NCI-H1417 treated with DMSO at 0.1 percent for 48 hours (cell line): ENCODE measurements at places on chromosomes 13 and 19.

GRCh38 chr19:2237051-2237868 lies 636 bp downstream of the SF3A2 start:
- no peak for DNase-seq

- no peak for DNase-seq
Observed at GRCh38 chr19:28428663-28429348, 784.1 kb downstream of the UQCRFS1 start.

DNA sequence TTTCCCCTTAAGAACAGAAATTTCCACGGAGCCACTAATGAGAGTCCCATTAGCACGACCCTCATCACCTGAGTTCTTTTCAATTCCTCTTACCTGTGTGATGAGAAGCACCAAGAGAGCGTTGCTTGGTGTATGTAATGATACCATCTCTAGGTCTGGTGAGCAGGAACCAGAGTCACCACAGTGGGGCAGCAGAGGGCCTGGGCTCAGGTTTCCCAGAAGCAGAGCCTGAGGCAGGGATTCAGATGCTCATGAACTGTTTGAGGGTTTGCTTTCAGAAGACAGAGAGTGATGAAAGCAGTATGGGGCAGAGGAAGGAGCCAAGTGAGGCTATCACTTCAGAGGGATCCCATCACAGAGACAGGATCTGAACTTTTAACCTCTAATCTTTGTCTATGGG lies 3.1 kb upstream of the PTPRH start:
- no peak for DNase-seq

- DNase-seq: peak; percentile 13
Observed at GRCh38 chr19:55209693-55210472, 582 bp upstream of the PTPRH start.

GRCh38 chr19:12000152-12000981 lies 35.1 kb downstream of the ZNF433 start:
- no peak for DNase-seq

- DNase-seq: no peak
Observed at GRCh38 chr13:109840201-109840892, 54.0 kb upstream of the IRS2 start.

DNA sequence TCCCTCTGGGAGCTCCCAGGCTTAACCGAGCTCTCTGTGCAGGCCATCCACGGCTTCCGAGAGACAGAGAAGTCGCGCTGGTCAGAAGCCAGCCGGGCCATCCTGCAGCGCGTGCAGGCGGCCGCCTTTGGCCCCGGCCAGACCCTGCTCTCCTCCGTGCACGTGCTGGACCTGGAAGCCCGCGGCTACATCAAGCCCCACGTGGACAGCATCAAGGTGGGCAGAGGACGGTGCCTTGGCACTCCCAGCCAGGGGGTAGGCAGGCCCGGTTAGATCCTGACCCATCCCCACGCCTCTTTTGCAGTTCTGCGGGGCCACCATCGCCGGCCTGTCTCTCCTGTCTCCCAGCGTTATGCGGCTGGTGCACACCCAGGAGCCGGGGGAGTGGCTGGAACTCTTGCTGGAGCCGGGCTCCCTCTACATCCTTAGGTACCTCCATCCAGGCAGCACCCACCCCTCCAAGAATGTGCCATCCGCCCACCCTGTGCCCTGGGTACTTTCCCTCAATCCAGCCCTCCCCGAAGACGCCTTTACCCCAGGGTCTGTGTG lies 1.5 kb downstream of the PSPN start:
- no peak for DNase-seq

DNA sequence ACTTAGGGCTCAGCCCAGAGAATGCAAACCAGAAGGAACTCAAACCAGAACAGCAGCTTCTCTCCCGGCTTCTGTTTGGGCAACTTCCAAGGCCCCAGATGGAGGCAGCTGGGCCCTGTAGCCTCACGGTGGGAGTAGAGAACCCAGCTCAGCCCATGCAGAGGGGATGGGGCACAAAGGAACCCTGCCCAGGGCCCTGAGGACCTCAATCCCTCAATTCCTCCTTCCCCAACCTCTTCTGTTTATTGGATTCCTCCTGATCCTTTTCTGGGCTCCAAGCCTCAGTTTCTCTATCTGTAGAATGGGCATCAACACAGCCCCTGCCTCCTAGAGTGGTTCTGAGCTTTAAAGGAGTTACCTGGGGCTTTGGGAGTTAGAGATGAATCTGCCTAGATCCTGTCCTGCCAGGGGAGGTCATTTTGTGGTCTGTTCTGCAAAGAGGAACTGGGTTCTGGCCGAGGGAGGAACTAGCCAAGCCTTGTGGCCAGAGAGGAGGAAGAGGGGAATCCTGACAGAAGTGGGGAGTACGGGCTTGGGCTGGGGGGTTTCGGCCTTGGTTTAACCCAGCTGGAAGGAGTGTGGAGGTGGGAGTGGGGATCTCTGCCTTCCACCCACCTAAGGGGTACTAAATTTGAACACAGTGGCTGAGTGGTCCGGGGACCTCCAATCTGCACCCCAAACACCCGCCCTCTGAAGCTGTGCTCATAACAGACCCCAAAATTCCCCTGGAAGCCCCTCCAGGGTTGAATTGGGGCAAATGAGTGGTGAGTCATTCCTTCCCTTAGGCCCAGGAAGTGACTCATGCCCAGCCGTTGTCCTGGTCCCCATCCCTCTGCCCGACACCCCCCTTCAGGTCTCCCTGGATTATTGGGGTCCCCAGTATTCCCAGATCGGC lies 2.7 kb downstream of the ADGRE5 start:
- no peak for DNase-seq

GRCh38 chr19:11697284-11697855 lies 41.4 kb downstream of the ZNF823 start:
- DNase-seq: no peak

DNA sequence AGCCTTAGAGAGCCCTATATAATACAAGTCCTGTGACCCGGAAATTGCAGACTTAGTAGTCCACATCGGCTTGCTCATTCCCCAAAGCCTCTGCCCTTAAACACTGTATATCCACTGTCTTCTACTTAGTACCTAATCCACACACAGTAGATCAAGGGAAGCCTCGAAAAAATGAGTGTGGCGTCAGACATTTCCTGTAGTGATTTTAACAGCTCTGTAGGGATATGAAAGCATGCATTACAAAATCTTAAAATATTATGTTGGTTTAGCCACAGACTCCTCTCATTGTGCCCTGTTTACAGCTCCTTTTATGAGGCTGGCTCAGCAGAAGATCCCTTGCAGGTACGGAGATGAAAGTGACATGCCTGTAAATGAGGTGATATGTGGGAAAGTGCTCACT lies 416.3 kb downstream of the LIG4 start:
- DNase-seq: no peak

- DNase-seq: no peak
Observed at GRCh38 chr19:11979527-11979926, 14.7 kb downstream of the ZNF763 start.

- DNase-seq: no peak
Observed at GRCh38 chr13:44117816-44118215, 238.1 kb downstream of the LACC1 start.

- DNase-seq: no peak
Observed at GRCh38 chr19:43624933-43625332, 5.5 kb upstream of the ZNF428 start.

- no peak for DNase-seq
Observed at GRCh38 chr13:36108342-36108741, 22.8 kb downstream of the DCLK1 start.

GRCh38 chr13:37889820-37890219 lies 20.2 kb upstream of the TRPC4 start:
- DNase-seq: no peak

DNA sequence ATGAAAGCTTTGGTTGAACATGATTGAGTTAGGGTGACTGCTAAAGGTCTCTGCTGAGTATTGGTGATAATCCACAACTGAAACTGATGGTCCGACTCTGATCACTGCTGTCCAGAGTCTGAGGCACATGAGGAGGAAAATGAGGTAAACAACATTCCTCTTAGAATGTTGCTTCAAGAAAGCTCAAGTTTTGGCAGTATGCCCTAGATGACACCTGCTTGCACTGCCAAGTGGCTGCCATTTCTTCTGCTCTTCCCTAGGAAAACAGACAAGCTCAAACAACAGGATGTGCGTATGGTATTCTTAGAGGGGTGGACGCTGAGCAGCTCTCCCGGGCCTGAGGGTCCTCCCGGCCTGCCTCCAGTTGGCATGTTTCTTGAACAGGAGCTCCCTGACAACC lies 15.2 kb upstream of the MTIF3 start:
- DNase-seq: no peak

DNA sequence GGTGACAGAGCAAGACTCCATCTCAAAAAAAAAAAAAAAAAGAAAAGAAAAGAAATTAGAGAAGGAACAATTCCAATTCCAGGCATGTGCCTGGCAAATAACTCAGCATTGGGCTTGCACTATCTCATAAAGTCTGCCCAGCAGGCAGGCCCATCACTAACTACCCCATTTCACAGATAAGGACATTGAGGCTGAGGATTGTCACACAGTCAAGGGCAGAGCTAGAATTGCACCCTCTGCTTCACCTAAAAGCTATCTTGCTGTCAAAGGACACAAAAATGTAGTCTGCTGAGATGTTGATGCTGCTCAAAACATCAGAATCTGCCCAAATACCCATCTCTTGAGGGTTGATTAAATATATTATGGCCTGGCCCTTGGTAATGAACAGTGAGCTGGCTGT lies 20.7 kb upstream of the COLGALT1 start:
- no peak for DNase-seq

DNA sequence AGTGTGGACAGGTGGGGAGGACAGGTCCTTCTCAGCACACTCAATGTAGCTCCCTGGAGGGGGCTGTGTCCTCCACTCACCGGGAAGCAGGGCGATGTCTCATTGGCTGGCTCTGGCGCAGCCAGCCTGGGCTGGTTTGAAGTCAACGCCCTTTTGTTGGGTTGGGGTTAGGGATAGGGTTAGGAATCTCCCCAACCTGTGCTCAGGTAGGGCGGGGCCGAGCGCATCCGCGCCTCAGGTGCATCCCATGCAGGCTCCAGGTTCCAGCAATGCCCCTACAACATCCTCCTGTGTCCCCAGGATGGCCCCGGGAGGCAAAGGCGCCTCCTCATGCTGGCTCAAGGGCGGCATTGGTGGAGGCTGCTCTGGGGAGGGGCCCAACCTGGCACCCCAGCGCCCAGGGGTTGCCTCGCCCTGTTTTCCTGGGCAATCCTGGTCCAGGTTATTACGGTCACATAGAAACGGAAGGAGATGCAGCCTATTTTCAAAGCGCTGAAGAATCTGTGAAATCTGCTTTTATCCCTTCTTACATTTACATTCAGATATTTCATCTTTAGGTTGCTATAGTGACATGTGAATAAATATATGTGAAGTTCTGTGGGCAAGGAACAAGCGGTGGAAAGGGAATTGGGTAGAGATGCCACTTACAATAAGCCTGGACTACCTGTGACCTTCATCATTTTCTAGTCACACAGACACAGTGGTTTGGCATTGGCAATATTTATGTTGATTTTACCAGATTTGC lies 74.3 kb downstream of the TM9SF2 start:
- DNase-seq: no peak

GRCh38 chr19:53908935-53909415 lies at the start of gene CACNG7:
Gene CACNG7 (plus strand): TSS chr19:53909278. CDS start chr19:53912832, 3,554 bp downstream.
- DNase-seq: no peak

DNA sequence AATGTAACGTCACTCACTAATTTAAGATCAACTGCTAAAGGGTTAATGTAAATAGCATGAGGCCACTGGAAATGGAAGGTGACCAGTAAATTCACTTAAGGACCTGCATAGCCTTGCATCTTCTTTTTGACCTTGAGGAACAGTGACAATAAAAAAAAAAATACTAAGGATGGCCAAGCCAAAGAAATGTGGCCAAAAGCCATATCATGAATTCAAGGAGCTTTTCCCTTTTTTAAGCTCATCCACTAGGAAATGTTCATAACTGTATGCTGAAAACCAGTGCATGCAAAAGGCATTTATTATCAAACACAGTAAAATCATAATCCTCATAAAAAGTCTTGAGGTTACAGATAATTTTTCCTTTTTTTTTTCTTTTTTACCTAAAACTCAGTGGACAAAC lies 77.5 kb downstream of the LHFPL6 start:
- DNase-seq: no peak

- no peak for DNase-seq
Observed at GRCh38 chr13:99366075-99366987, 59.1 kb upstream of the GPR183 start.

DNA sequence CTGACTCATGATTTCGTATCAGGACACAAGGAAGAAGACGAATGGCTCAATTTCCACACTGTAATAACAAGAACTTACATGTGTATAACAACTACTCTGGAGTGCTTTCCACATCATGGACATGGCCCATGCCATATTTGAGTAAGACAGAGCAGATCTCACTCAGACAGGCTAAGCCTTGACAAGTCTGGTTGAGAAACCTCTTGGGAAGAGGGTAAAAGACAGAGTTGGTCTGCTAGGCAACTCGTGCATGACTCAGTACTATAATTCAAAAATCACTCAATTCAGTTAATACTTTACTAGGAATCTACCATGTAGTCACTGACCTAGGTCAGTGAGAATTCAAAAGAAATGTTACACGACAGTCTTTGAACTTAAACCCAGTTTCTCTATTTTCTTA lies 5.7 kb upstream of the THSD1 start:
- DNase-seq: no peak

GRCh38 chr13:27921961-27922882 lies 2.4 kb downstream of the PDX1 start:
- DNase-seq: no peak

DNA sequence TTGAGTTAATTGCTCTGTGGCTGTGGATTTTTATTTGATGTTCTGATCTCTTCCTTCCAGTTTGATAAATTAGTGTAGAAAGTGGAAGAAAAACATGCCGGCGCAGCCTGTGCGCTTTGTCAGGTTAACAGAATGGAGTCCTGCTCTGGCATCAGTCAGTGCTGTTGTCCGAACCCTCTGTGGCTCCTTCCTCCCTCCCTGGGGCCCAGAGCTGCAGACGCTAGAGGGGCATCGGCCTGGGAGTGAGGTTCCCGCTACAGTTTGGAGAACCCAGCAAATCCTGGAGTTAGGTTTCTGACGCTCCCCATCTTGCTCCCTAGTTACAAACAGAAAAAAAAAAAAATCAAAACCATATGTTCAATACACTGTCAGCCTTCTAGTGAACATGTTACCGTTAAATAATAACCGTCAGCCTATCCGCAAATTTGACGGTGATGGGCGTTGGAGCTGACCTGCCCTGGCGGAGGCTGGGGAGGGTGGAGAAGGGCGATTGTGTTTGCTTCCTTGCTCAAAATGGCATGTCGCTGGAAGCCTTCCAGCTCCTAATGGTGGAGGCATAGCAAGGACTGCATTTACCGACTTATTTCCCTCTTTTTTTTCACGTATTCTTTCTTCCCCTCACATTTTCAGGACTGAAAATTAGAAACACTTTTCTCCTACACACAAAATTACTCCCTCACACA lies 13.6 kb downstream of the MBNL2 start:
- DNase-seq: no peak

DNA sequence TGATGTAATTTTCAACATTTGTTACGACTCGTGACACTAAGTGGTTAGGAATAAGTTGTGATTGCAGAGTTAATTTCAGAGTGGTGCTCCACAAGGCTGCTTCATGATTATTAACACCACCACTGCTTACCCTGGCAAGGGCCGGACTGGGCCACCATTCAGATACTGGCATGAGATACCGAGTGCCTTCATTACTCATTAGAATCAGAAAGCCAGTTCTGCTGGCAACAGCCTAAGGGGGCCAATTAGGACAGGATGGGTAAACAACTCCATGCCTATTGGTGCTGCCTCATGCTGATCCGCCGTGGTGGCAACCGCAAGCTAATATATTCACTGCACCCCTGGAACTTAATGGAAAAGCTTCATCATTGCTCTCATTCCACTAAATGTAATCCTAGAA lies 575.1 kb downstream of the EFNB2 start:
- DNase-seq: no peak
